Gastrocnemius medialis (tissue), 4 donors: ENCODE measurements at places on chromosomes 3 and 15.

DNA sequence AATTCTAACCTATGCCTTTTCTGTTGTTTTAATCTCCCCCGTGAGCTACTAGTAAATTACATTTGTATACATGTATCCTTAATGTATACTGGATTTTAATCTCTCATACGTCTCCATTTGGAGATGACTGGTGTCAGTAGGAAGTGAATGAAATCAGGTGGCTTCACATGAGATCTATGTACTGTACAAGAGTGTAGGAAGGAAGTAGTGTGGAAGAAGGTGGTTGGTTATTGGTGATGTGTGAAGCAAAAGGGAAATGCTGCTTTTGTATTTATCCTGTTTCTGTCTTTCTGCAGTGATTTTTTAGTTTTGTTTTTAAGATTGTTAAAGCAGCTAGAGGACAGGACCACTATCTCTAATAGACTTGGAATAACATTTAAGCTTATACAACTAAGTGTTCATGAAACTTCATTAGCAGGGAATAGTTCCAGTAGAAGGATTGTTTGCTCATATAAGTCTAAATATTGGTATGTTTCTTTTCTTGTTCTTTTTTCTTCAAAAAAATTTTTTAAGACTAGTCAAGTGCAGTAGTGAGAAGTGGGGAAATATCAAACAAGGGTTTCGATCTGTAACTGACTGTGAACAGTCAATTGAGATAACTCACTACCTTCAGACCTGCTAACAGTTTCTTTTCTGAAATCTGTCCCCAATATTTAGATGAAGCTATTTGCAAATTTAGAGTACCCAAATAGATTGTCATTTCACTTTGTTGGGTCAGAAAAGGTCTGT, 15.3 kb downstream of the SNX1 start:
- DNase-seq: no peak

DNA sequence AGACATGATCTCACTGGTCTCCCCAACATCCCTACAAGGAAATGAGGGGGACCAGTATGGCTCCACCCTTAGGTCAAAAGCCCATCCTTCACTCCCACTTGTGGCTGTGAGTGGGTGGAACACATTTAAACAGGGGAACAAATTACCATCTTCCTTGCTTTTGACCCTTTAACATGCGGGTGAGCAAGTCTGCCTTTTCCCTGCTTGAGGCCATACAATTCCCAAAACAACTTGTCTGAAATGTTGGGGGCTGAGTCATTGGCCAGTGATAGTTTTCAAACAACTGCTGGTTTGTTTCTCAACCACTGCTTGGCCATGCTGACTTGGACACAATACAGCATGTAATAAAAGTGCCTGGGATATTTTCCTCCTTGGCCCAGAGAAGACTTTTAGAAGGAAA, 39.6 kb downstream of the COL8A1 start:
- DNase-seq: peak; percentile 47

GRCh38 chr15:64618138-64618537, 157.3 kb downstream of the RBPMS2 start:
- DNase-seq: no peak

DNA sequence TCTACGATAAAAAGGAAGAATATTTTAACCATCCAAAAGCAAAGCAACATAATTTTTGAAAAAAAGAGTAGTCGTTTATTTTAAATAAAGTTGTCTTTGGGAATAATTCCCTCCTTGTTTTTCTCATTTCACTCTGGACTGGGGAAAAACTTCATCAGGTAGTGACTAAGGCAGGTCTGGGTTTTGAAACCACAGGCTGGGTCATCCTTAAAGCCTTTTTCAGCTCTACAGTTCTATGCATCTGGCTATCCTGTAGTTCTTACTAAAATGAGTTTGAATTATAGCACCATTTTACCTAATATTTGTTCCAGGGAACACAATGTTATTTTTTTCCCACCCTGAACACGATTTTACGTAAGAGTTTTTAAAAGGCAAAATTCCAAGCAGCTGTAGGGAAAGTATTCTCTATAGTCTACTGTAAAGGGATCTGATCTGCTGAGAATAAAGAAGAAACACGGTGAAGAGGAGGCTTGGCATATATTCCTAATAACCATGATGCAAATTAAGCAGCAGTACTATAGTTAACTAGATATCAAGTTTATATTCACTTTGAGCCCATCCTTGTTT, 107.7 kb downstream of the OSBPL10 start:
- DNase-seq: no peak

DNA sequence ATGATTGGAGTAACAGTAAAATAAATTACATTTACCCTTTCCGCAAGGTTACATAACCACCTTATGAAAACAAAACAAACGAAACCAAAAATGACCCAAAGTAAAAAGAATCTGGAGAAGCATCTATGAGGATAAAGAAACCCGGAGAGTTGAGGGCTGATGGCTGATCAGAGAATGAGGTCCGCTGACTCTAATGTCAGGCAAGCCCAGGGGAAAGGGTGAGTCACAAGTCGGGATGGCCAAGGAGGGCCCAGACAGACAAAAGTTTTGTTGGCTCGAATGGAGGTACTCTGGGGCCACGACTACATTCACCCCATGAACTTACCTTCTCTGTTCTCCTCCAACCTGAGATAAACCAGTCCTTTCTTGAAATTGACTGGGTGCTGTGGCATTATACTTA, 95.7 kb downstream of the RORA start:
- peak; percentile 41 for DNase-seq

DNA sequence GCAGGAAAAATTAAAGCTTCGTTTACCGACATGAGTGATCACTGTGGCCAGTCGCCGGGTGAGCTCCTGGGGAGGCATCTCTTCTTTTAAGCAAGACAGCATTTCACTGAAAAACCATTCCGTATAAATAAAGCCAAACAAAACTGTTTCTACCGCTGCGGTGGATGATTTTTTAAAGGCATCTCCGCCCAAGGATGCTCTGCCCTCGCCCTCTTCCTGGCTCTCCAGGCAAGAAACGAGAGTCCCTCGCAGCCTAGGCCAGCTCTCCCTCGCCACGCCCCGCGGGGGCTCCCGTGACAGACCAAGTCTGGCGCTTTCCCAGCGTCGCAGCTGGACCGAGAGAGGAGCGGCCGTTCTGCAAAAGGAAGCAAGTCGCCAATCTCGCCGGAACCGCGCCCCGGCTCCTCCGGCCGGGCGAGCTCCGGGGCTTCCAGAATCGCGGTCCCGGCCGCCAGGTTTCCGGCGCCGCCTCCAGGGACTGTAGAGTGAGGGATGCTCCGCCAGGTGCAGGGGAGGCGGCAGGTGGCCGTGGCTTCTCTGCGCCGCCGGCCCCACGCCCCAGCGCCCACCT, 458 bp downstream of the MCF2L2 start:
- DNase-seq: peak; percentile 39

DNA sequence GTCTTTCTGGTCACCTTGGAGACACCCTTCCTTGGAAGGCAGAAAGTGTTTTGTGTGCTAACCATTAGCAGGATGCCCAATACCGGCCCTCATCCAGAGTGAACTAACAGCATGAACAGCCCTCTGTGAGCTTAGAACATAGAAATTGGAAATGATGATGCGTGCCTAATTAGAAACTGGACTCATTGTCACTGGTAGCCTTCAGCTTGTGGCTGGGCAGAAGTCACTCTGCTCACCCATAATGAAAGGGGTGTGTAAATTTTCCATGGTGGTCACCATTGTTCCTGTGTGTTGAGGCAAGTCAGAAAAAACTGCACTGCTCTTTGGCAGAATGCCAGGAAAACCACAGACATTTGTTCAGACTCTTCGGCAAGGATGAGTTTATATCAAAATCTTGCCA, 74.7 kb upstream of the CNTN4 start:
- DNase-seq: no peak

DNA sequence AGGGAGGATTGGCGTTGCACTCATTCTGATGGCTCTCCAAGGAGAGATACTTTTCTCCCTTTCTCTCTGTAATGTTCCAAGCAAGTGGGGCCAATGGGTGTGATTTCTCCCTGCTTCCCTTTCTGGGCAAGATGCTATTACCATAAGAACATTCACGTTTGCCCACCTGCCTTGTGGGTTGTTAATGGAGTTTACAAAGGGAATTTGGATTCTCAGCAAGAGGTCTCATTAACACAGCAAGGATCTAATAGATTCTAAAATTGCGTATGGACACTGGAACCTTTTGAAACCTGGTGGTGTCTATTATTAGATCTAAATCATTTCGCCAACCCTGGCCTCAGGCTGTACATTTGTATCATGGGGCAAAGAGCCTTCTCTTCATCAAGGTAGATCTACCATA, 74.1 kb downstream of the SLCO3A1 start:
- no peak for DNase-seq

GRCh38 chr15:51193526-51193925, 98.8 kb upstream of the TNFAIP8L3 start:
- no peak for DNase-seq

DNA sequence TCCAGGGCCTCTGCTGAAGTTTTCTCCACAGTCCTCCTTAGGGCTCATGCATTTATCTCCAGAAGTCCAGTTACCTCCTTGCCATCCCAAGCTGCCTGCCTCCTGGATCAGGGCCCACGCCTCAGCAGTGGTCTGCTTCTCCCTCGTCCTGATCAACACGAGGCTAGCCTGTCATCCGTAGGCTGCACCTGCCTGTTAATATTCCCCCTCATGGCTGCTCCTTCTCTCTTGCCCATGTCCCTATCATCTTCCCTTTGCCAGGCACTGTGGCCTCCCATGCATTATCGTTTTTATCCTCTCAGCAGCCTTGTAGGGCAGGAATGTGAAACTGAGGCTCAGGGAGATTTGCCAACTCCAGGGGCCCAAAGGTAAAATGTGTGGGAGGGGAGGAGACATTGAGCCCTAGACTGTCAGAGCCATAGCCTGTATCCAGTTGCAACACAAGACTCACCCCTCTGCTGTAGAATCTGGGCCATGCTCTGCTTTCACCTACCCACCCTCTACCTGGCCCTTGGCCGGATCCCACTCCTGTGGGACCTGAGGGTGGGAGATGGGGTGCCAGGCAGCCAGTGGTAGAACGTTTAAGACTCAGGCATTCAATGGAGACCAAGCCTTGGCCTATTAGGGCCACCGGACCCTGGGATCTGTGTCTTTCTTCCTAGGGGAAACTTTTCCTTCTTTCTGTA, 4.6 kb downstream of the GRM2 start:
- no peak for DNase-seq

GRCh38 chr3:141268306-141268705, 36.7 kb downstream of the PXYLP1 start:
- no peak for DNase-seq

GRCh38 chr3:150936693-150937092, 31.5 kb upstream of the MINDY4B start:
- DNase-seq: no peak

DNA sequence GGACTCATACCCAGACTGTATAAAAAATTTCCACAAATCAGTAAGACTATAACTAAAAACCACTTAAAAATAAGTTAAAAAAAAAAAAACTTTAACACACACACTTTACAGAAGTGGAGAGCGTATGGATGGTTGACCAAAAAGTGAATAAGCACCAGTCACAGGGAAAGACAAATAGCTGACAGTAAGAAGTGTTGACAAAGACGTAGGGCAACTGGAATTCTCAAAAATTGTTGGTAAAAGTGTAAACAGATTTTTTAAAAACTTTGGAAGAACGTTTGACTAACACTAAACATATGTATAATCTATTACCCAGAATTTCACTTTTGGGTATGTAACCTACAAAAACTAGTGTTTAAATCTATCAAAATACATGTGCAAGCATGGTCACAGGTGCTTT, 73.7 kb downstream of the TMEM212 start:
- DNase-seq: no peak

DNA sequence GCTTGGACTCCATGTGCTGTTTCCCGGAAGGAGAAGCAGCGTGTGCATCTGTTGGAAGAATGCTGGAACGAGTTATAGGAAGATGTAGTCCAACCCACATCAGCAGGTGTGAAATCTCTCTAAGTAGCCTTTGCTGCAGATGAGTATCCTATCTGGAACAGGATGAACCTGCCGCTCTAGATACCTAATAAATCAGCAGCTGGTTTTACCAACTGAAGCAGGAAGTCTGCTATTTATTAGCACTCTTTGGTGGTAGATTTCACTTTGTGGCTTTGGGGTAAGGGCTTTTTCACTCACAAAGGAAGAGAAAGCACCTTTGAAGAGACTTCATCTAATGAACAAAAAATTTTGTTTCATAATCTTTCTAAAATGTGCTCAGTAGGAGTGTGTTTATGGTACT, 66.4 kb downstream of the DCUN1D1 start:
- DNase-seq: peak; percentile 13

- no peak for DNase-seq
These were observed 60.8 kb downstream of the RYK start for GRCh38 chr3:134189849-134190248.

- no peak for DNase-seq
These were observed 20.8 kb downstream of the SELENOT start for GRCh38 chr3:150623945-150624344.

DNA sequence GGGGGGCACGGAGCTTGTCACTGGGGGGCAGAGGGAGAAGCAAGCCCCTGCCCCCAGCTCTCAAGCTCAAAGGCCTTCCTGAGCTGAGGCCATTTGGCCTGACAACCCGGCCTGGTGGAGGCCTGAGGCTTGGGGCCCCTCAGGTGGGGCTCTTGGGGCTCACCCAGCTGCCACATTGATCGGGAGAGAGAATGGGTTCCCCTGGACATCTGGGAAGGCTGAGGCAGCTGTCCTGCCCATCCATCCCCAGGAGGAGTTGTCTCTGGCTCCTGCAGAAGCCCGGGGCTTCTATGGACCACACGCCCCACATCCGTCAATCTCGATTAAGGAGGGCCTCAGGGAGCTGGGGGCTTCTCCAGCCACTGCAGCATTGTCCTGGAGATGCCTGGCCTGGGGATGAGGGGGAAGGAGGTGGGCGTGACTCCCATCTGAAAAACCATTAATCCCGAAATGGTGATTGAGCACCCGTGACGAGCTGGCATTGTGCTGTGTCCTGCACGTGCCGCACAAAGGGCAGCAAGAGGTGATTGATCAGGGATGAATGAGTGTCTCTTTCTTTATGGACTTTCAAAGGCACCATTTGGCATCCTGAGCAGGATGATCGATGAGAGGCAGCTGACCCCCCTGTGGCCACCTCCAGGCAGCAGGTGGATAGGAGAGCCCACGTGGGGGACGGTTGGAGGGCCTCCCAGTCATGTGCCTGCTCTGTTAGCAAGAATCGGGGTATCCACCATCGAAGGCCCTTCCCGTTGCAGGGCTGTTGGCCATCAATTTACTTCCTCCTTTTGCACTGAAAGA, 17.2 kb upstream of the CRABP1 start:
- DNase-seq: no peak
